GM03348 (cell line): ENCODE measurements at places on chromosomes 6 and 20.

DNA sequence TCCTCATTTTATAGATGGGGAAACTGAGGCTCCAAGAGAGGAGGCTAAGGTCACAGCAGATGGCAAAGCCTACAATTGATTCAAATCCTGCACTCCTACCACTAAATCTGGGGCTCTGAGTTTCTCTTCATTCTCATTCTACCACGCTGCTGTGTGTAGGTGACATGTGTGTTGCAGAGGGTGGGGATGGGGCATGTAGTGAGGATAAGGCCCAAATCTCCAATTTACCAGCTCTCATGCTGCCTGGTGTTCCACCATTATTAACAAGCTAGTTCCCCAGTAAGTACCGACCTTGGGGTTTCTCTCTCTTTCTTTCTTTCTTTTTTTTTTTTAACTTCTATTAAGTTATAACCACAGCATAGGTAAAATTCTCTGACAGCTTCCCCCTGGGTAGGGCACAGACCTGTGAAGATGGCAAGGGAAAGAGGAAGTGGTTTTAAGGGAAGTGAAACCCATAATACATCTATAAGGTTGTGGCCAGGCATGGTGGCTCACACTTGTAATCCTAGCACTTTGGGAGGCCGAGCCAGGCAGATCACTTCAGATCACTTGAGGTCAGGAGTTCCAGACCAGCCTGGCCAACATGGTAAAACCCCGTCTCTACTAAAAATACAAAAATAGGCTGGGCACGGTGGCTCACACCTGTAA is 13.0 kb upstream of the MATN4 start:
- no peak for DNase-seq

- no peak for DNase-seq
Observed at GRCh38 chr6:159973406-159973805, 4.5 kb downstream of the IGF2R start.

DNA sequence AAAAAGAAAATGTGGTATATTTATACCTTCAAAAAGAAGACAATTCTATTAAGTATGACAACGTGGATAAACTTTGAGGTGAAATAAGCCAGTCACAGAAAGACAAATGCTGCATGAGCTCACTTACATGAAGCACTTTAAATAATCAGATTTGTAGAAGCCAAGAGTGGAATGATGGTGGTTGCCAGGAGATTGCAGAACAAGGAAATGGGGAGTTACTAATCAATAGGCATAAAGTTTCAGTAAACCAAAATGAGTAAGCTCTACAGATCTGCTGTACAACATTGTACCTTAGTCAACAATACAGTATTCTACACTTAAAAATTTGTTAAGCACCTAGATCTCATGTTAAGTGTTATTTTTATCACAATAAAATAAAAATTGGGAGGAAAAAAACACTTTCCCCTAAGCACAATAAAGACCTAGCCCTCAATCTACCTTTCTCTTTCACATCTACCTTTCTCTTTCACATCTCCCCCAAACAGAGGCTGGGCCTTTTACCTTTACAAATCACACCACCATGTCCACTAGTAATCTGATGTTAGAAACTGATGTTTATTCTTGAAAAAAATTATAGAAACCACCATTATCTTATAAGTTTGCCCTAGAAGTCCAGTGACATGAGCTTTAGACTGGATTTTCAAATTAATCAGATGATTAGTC is 73.9 kb downstream of the PKIB start:
- no peak for DNase-seq

DNA sequence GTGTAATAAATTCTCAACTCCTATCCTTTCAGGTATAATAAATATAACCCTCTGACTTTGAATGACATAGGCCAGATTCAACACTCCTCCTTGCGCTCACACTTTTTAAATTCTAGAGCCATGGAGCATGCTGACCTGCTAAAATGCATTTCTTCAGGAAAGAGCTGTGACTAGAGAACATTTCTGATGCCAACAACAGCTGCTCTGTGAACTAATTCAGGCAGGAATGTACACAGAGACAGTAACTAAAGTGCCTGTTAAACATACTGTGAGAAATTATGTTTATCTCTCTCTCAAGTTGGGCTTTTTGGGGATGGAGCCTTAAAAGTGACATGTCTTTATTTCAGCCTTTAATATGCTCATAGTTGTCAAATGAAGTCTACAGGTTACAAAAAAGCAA is 8.3 kb downstream of the NHSL1 start:
- no peak for DNase-seq

DNA sequence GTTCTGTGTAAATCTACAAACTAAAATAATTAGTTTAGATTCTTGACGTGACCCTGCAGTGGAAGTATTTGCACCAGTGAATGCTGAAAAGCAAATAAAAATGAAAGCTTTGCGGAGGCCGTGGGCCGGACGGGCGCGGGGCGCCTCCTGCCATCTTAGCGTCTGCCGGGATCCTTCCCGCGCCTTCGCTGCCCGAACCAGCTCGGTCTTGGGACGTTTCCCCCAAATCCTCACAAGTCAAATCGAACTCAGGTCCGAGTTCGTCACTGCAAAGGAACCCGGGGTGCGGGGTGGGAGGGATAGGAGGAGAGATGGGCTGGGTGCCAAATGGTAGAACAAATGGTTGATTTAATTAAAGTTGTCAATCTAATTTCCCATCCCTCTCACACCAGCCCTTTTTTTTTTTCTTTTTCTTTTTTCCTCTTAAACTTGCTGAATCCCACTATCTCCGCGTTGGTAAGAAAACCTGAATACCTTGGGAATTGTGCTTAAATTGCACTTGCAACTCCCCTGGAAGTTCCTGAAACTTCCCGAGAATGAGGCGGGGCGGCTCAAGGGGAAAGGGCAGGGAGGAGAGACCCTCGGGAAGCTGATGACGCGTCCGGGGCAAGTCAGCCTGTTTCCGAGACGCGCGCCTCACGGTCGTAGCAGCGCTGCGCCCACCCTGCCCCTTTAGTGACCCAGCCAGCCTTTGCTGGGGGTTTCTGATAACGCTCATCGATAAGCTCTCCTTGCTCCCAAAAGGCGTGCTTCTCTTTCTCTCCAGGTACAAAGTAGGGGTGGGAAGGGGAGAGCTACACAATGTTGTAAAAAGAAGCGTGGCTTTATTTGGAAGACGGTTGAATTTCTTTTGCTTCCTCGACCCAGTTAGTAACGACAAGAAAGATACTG is 1.8 kb downstream of the GJA1 start:
- DNase-seq, result peak; percentile 67

GRCh38 chr6:131390322-131390721 is 182.7 kb upstream of the ARG1 start:
- no peak for DNase-seq

- DNase-seq, result no peak
Observed at GRCh38 chr20:22578221-22579118, 5.9 kb downstream of the FOXA2 start.
